Germinal center (tissue), 1 donor: ENCODE measurements at places on chromosomes 3 and 15.

GRCh38 chr3:31878231-31878838 lies 102.7 kb downstream of the OSBPL10 start:
- DNase-seq, result no peak

DNA sequence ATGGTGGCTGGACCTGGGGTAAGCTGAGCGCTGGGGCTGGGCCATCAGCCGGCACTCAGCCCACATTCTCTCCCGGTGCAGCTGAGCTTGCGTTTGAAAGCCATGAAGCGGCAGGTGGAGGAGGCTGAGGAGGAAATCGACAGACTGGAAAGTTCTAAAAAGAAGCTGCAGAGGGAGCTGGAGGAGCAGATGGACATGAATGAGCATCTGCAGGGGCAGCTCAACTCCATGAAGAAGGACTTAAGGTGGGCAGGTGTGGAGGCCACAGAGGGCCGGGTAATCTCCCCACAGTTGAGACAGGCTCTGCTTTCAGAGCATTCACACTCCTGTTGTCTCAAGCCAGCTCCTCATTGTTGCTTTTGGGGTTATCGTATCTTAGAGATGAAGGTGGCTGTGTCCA lies 45.7 kb upstream of the MYZAP start:
- DNase-seq, result no peak

DNA sequence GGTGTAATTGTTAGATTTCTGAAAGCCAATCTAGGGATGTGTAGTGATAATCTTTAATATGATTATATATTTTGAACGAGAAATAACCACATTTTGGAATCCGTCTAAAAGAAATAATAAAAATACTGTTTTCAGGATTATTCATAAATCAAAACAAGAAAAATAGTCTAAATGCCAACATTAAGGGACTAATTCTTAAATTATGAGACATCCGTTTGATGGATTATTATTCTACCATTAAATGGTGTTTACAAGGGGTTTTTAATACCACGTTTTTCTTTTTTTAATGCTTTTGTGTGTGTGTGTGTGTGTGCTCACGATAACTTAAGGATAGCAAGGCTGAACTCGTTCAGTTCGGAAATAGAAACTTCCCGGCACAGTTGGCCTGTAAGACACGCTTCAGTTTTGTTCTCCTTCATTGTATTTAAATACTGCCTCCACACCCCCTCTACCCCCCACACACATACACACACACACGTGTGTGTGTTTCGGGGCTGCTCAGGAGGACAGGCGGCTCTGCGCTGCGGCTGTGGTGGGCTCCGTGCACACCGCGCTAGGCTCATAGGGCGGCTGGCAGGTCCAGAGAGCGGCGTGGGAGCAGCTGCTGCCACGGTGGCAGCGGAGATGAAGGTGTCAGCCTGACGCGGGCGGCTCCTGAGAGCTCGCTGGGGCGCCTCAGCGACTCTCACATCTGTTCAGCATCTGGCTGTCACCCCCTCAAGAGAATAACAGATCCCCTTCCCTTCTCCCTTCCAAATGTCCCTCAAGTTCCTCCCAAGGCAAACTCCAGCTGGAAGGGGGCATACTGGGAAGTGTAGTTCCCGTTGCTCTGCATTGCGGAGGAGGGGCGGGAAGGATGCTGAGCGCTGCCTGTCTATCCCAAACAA lies 23.0 kb upstream of the ANP32A start:
- no peak for DNase-seq

GRCh38 chr15:100230784-100231183 lies 111.0 kb downstream of the ADAMTS17 start:
- DNase-seq, result no peak

GRCh38 chr15:57667171-57667849 lies 39.2 kb upstream of the POLR2M start:
- no peak for DNase-seq

- no peak for DNase-seq
These were observed 785.3 kb downstream of the MCTP2 start for GRCh38 chr15:95016511-95017229.

GRCh38 chr3:154224866-154225265 lies 99.4 kb downstream of the DHX36 start:
- DNase-seq, result no peak
